ENCODE measurements at places on chromosomes 3 and 15.

GRCh38 chr15:73212424-73212823, 156.3 kb downstream of the HCN4 start:
- no peak for DNase-seq

DNA sequence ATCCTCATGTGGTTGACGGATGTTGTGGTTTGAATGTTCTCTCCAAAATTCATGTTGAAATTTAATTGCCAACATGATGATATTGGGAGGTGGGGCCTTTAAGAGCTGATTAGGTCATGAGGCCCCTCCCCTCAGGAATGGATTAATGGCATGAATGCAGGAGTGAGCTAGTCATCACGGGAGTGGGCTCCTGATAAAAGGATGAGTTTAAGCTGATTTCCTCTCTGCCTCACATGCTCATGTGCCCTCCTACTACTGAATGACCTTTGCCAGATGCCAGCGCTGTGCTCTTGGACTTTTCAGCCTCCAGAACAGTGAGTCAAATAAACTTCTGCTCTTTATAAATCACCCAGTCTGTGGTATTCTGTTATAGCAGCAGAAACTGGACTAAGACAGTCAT, 111.2 kb downstream of the MYO5A start:
- no peak for DNase-seq

DNA sequence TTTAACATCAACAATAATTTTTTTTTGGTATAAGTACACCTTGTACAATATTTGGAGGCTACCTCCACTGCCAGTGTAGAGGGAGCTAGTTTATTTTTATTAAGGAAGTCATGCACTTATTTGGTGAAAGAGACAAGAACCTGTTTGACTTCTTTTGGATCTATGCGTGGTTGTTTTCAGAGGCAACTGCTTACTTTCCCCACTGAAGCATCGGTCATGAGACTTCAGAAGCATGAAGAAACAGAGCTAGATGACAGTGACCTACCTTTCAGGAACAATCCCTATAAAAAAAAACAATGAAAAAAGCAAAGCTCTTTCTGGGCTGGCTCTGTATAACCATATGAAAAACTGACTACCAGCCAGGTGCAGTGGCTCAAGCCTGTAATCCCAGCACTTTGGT, 20.0 kb upstream of the ZNF148 start:
- no peak for DNase-seq

DNA sequence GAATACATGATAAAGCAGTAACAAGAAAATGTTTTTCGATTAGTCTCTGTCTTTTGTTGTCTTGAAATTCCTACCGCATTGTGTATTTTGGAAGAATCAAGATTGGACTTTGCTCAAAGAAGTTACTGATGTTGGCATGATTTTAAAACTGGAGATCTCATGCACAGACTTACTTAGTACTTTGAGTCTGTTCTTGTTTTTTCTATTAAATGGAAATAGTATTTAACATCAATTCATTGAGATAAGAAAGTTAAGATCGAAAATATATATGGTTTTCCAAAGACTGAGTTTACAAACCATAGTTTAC, 2.6 kb downstream of the ABHD10 start:
- no peak for DNase-seq

DNA sequence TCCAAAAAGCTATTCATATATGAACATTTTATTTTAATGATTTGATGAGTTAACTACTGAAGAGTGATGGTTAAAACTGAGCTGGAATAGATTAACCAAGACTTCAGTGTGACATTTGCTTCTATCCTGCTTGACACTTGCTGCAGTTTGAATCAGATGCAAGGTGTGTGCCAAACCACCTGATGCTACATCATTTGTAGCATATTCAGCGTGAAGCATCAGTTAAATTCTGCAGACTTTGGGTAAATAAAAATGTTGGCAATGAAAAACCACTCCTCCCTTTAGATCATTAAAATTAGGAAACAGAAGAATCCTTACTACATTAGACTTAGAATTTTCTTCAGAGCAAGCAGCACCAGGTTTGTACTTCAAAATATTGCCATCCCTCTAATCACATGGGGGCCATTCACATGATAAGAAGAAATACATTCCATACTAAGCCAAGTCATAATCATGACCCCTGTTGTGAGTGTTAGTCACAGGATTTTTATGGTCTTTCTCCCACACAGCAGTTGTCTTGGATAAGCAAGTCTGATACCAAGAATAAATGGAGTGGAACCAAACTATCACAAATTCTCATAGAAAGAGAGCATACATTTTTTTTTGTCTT, 160.7 kb upstream of the TNIK start:
- DNase-seq: no peak

DNA sequence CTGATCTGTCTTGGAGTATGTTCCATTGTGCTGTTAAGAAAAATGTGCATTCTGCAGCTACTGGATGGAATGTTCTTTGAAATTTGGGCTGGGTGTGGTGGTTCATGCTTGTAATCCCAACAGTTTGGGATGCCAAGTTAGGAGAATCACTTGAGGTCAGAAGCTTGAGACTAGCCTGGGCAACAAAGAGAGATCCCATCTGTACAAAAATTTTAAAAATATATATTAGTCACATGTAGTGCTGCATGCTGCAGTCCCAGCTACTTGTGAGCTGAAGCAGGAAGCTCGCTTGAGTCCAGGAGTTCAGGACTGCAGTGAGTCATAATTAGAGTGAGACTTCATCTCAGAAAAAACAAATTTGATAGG, 62.8 kb upstream of the PLSCR4 start:
- DNase-seq: no peak

DNA sequence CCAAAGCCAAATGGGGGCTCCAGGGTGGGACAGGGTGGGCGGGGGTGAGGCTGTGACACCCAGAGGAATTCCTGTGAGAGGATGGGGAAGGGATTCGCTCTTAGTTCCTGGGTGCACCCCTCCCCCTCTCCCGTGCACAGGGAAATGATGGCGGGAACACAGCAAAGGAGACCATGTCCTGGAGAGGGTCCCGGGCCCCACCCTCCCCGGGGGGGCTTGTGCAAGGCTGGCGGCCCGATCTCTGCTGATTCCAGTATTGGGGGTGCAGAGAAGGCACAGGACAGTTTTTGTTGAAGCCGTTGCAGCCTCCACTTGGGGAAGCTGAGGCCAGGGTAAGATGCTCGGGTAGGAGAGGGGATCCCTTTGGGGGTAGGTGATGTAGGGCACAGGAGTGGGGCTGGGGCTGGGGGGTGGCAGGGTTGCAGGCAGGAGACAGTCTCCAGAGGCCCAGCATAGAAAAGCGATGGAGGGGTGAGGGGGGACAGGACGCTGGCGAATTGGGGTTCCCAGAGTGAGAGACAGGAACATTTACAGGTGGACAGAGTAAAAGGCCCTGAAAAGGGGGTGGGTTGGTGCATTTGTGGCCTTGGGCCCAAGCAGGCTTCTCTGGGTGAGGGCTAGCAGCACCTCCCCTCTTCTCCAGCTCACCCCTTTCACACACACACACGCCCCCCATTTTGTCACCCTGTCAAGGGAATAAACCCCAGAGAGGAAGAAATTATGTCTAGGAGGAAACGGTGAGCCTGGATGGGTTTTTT, 38.5 kb downstream of the HMCES start:
- DNase-seq: peak; percentile 5

DNA sequence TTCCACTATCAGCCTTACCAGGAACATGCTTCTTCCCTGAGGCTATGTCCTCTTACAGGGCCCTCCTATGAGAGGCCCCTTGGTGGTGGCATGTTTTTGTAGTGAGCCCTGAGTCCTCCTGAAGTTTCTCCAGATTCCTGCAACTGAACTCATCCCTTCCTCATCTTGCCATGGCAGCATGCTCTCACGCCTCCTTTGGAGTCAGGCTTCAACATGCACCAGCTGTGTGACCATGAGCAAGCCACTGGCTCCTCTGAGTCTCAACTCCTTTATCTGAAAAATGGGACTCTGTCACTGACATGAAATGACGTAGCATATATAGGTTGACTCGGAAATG, 216.3 kb upstream of the TLE3 start:
- DNase-seq: no peak

DNA sequence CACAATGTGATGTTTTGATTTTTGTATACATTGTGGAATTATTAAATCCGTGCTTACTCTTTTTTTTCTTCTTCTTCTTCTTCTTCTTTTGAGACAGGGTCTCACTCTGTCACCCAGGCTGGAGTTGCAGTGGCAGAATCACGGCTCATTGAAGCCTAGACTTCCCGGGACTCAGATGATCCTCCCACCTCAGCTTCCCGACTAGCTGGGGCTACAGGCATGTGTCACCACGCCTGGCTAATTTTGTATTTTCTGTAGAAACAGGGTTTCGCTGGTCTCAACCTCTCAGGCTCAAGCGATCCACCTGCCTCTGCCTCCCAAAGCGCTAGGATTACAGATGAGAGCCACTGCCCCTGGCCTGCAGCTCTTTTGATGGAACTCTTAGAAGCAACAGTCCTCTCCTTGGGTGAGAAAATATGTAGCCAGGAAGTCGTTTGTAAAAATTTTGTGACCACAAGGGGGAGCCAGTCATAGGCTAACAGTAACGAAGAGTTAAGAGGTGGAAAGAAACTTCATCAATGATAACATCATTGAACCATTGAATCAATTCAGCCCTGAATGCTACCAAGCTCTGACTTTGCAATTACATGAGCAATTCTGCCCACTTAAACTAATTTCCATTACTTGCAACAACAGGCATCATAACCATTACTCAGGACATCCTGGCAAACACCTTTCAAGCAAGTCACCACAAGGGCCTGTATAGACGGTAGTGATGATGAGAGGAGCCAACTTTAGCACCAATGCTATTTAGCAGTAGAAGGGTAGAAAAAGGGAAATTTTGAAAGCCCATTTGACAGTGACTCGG, 16.7 kb upstream of the CMTM7 start:
- DNase-seq: peak; percentile 75

DNA sequence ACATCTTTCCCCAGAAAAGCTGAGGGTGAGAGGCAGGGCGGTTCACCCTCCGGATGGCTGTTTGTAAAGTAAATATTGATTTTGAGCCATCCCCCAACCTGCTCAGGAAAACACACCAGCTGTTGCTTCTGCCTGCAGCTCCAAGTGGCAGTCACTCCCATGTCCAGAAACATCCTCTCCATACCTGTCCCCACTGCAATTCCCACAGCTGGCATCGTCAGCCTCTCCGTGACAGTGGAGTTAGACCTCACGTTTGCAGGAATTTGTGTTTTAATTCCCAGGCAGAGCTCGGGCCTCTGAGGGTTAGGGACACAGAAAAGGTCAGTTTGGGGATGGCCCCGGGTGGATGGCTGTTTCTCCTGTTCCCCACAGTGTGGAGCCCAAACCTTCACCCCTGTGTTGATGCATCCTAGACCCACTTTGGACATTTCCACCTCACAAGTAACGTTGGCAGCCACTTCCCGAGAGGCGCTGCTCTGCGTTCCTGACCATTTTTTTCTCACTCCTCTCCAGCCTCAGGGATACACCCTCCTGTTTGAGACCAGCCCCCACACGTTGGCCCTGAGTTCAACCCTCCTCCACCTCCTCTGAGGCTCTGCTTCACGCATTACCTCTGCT, 11.8 kb upstream of the FAM174B start:
- DNase-seq: no peak

DNA sequence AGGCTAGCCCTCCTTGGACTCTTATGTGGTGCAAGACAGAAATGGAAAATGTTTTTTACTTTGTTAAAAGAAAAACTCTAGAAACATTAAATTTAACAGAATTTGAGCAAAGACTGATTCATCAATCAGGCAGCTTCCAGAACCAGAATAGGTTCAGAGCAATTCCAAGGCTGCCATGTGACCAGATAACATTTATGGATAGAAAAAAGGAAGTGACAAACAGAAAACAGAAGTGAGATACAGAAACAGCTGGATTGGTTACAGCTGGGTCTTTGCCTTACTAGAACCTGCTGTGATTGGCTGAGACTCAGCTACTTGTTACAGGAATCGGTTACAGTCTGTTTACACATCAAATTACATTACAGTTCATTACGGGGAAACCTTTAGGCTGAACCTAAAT, 22.5 kb upstream of the OTOL1 start:
- DNase-seq: no peak

- no peak for DNase-seq
Measured at GRCh38 chr15:94023531-94023930, 207.8 kb upstream of the MCTP2 start.

DNA sequence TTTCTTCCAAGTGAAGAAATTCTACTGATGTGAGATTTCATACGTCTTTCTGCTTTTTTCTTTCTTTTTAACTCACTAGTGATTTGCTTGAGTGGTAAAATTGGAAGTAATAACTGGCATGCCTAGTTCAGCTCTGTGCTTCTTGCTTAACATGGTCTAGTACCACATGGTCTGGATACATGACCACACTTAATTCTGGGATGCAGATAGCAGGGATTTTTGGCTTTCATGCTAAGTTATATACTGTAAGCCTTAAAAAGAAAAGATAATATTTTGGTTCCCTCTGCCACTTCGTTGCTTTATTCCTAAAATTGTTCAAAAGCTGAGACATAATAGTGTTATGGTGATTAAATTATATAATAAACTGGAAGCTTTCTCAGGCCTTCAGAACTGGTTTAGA, 174.3 kb downstream of the OXSM start:
- DNase-seq: no peak

DNA sequence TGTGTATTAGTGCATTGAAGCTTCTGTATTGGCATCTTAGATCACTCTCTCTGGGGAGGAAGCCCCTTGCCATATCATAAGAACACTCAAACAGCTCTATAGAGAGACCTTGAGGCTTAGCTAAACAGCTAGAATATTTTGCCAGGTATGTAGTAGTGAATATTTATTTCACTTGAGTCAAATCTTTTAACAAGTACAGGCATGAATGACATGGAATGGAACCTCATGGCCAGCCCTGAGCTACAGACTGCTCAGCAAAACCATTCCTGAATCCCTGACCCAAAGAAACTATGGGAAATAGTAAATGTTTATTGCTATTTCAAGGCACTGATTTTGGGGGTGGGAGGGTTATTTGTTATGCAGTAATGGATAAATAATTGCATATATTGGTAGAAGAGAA, 604.8 kb downstream of the MECOM start:
- DNase-seq: no peak

DNA sequence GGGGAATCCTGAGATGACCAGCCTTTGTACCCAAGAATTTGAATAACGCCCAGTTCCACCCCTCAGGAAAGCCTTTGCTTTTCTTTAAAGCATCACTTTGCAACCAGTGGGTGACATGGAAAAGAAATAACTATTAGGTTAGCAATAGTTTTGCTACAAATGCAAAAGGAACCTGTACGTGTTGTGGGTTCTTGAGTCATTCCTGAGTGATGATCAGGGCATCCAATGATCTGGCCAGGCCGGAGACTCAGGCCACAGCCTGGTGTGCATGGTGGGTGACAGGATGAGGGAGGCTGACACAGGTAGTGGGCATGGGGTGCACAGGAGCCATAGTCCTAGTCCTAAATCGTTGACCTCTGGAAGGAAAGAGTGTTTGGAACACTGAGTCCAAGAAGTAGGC, 321.4 kb upstream of the IL12A start:
- DNase-seq: peak; percentile 3

DNA sequence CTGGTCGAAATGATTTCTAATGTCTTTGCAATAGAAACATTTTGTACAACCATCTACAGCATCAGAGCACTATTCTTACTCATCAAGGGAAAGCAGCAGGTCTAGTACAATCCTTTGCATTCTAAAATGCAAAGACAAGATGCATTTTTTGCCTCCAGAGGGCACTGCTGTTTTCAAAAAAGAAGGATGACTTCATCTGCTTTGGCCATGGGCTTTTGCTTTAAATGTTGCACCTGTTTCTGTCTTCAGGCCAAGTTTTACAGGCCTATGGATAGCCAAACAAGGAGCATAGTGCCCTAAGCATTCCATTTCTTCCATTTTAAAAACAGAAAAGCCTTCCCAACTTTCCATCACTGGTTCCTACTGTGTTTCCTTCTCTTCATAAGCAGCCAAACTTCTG, 3.4 kb downstream of the PARP9 start:
- DNase-seq: peak; percentile 79

- DNase-seq: no peak
Measured at GRCh38 chr3:146834917-146835316, 229.8 kb upstream of the PLSCR5 start.
